NCI-H1417 treated with DMSO at 0.1 percent for 48 hours (cell line): ENCODE measurements at places on chromosomes 1 and 21.

- peak; percentile 13 for DNase-seq
Measured at GRCh38 chr1:201531551-201532425, 7.1 kb upstream of the NAV1 start.

DNA sequence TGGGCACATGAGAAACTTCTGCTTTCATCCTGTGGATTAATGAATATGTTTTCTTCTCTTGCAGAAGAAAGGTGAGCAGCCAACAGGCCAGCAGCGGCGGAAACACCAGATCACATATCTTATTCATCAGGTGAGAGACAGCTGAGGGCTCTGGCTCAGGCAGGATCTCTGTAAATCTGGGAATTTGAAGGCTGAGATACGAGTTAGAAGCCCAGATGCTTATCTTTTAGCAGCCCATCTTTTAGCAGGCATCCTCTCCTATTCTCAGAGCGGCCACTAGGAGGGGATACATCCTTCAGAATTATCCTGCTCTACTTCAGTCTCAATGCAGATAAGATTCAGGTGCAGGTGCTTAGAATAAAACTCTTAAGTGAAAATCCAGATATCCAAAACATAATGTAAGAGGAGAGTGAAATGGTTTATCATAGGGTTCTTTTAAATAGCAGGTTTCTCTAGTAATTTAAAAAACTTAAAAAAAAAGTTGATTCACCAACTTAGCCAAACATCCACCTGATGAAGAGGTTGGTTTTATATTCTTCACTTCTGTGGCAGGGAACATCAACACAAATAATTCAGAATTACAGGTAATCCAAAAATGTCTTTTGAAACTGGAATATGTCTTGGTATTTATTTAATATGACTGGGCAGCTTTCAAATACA, 19.3 kb downstream of the SH2D2A start:
- DNase-seq: peak; percentile 2

GRCh38 chr1:223224465-223224864, 81.4 kb upstream of the TLR5 start:
- no peak for DNase-seq

GRCh38 chr1:234065794-234066447, 161.4 kb downstream of the SLC35F3 start:
- DNase-seq: peak; percentile 6

DNA sequence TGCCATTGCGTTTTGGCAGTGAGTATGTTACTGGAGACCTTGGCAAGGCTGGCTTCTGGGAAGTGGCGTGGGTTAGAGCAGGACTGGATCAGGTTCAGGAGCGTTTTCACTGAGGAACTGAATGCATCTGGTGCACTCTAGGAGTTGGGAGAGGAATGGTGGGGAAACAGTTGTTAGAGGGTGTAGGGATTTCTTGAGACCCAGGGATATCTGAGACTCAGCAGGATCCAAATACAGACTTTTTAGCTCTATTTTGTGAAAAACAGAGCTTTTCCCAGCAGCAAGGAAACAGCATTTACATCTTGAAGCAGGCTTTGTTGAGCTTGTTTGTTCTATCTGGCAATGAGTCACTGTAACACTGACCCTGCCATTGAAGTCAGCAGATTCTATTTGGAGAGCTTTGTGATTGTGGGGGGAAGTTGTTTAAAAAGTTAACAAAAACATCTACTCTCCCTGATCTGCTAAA, 56.9 kb upstream of the NRIP1 start:
- DNase-seq: no peak

- DNase-seq: no peak
Measured at GRCh38 chr1:219472596-219472995, 140.3 kb downstream of the ZC3H11B start.

DNA sequence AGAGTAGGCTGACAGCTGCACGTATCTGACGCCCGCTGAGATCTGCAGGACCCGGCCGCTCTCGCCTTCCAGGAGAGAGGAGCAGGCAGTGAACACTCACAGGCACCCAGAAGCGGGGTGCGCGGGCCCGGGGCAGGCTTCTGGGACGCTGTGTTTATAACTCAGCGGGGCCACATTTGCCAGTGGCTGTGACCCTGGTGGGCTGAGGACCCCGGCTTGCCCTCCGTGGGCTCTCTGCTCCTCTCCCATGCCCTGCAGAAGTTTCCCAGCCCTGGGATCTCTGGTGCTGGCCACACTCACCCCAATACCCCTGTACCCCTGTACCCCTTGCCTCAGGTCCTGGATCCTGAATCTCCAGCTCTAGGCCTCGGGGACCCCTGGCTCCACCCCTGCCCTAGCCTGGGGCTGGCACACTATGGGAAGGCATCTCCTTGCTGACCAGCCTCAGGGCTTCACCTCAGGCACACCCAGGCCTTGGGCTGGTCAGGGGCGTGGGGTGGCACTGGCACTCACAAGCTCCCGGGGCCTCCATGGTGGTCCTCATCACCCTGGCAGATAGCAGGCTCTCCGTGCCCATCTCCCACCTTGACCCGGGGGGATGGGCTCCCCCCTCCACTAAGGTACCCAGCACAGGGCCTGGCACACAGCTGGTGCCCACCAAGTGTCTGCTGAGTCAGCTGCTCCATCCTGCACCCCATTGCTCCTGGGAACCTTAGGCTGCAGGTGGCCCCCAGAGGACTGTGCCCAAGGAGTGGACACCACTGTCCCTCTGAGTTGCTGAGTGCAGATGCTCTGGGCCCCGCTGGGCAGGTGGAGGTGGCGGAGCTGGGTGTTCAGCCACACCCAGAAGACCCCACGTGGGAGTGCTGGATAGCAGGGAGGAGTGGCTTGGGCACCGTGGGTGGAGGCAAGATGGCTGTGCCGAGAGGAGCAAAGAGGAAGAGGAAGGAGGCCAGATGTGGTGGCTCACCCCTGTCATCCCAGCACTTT, 32.4 kb downstream of the MORN1 start:
- DNase-seq: no peak

DNA sequence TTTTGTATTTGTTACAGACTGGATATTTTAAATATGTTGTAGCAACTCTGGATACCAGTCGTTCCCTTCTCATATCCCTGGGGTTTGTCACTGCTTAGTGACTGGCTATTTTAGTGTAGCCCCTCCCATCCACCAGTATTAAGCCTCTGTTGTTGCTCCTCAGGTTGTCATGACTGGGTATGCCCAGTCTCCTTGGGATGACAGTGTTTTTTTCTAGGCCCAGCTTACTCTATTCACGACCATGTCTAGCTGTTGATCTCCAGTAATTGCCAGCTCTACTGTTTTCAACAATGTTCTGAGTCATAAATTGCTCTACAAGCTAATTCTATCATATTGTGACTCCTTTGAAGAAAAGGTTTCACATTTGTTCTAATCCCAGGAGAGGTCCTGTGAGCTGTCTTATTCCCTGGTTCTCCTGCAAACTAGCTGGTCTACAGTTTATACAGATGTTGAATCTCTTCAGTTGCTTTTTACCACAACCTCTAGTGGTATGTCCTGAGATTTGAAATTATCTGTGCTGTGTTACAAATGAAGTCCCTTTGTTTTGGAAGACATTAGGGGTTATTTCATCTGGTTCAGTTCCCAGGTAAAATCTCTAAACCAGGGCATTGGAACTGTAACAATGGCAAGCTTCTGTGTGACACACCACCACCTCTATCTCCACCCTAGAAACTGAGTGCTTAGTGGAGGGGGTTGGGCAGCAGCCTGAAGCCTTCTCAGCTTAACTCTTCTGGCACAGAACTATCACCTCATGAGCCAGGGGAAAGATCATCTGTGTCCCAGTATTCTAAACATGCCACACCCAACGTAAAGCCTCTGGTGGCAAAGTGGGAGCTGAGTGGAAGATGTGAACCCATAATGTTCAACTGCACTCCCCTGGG, 124.6 kb downstream of the TRIM33 start:
- DNase-seq: no peak

- no peak for DNase-seq
Measured at GRCh38 chr1:92698932-92699331, 86.0 kb downstream of the EVI5 start.
